ENCODE measurements at places on chromosomes 6 and 20.

DNA sequence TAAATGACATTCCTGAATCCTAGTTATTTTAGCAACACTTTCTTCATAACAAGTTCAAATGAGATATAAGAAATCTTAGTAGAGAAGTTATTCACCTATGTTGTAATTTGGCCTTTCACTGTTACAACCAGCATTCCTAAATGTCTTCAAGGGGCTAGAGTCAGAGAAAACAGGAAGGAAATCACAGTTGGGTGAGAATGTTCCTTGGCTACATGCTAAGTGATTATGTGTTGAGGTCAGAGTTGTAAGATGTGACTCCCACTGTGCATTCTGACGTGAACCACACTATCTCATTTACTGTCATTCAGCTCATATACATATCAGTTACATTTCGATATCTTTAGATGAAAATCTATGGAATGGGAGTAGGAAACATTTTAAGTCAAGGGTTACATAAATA is 51.0 kb upstream of the MLIP start:
- DNase-seq = no peak

GRCh38 chr6:5438922-5439584 is 177.7 kb downstream of the FARS2 start:
- no peak for DNase-seq

DNA sequence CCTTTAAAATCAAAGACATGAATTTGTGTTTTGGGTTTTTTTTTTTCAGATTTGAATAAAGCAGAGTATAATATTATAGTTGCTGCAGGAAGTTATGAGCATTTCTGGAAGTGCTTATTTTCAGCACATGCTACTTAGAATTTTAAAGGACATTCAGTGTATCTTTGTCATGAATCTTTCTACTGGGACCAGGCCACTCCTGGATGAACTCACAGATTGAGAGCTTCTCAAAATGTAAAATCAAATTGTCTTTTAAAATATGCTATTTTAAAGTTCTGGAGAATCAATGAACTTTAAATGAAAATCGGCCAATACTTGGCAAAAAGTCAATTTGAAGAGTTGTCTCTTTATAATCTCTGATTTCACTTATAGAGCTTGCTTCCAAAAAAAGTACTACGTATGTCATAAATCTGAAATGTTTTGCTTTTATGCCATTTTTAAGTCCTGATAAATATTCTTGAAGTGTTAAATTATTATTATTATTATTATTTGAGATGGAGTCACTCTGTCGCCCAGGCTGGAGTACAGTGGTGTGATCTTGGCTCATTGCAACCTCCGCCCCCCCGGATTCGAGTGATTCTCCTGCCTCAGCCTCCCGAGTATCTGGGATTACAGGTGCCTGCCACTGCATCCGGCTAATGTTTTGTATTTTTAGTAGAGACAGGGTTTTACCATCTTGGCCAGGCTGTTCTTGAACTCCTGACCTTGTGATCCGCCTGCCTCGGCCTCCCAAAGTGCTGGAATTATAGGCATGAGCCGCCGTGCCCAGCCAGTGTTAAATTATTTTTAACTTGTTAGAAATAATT is 175.7 kb upstream of the AKAP12 start:
- DNase-seq = no peak

- DNase-seq = no peak
These were observed 128.2 kb upstream of the CDH4 start for GRCh38 chr20:61123751-61124368.

DNA sequence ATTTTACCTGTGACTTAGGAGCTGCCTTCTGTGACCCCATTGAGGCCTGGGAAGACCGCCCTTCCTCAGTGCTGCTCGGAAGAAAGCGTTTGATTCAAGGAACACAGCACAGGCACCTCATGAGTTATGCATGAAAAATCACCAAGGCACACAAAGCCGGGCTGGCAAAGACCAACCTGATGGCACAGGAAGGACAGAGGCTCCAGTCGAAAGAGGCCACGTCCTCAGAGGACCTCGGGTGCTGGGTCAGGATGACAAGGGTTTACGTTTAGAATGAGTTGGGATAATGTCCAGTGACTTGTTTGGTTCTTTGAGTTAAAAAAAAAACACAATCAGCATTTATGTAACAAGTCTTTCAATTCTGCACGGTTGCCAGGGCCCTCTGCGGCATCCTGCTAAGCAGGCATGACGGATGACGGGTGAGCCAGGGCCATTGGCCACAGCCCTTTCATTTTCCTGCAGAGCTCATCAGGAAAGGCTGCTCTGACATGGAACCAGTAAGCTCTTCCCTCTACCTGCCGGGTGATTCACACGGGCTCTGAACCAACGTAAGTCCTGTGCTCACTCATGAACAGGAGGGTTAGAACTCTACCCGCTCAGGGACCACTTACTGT is 112.8 kb downstream of the DACT2 start:
- no peak for DNase-seq

DNA sequence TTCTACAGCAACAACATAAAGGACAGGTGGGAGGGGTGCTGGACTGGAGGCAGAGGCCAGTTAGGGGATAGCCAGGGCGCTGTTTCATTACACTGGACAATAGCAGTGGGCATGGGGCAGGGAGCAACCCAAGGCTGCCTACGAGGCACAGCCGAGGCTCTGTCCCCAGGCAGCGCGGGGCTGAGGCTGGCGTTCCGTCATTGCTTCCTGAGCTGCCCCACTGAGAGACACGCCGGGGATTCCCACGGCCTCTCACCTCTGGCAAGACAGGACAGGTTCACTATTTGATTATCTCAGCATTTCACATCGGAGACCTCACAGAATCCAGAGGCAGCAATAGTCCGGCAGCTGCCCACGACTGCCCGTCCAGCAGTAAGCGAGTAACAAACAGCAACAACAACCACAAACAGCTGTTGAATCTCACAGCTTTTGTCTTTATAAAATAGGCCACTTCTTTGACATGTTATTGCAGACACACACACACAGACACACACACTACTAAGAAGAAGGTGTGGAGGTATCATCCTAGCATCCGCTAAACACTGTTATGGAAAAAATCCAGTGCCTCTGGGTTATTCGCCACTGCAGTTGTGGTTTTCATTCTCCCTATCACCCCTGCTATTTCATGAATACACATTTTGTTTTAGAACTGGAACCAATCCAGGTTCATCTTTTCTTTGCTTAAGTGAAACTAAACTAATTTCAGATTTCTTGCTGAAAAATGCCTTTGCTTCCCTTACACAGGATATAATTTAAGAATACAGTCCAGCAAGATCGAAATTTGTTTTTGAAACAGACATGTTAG is 19.5 kb downstream of the KIF25 start:
- DNase-seq = no peak

DNA sequence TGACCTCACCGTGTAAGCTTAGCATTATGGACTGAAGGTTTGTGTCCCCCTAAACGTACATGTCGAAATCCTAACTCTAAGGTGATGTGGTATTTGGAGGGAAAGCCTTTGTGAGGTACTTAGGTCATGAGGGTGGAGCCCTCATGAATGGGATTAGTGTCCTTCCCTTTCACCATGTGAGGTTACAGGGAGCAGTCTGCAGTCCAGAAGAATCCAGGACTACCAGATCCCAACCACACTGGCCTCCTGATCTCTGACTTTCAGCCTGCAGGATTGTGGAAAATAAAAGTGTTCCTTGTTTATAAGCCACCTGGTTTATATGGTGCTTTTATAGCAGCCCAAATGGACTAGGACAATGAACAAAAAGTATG is 73.4 kb downstream of the ZBTB2 start:
- no peak for DNase-seq

DNA sequence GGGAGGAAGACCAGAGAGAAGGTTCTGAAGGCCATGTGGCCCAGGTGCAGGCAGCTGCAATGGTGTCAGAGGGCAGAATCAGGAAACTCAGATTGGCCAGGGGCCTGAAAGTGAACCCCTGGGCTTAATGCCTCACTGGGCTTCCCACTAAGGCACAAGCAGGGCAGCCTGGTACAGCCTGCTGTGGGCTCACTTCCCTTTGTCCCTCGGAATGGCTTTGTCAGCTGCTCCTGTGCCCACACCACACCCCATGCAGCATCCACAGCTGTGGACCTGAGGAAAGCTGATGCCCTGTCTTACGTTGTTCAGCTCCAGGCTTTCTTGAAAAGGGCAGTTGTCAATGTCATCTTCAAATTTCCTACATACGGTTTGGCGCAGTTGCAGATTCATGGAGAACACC is 2.4 kb downstream of the CST9 start:
- DNase-seq = no peak

- no peak for DNase-seq
These were observed 21.1 kb upstream of the MRGBP start for GRCh38 chr20:62775206-62775605.
